ENCODE measurements at places on chromosomes 16 and 17. TPM values are rescaled to one million over a fixed set of nuclear protein-coding genes. Genes with fewer than 3 reads are reported as not detected.

GRCh38 chr17:7034955-7035590, 742 bp upstream of the SLC16A13 start:
- DNase-seq, result no peak

DNA sequence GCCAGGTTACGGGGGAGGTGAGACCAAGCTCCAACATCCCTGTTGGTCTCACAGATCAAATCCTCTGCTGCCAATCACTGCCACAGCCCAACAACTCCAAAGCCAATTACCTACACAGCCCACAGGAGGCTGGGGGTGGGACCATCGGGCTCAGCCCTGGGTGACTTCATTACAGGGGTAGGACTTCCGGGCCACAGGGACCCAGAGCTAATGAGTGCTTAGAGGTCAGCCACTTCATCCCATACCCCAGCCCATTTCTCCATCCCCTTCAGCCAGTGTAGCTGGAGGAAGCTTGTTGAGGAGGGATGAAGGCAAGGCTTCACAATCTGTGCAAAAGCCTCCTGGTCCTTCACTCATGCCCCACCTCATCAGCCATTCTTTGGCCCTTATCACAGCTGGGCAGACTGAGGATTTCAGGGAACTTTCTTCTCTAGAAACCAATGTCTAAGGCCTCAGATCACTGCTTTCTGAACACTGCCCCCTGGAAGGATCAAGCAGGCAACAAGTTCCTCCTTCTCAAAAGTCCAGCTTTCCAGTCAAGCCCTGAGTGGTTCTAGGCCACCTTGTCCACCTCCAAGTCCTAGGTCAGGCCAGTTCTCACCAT, 5.8 kb downstream of the FOXN1 start:
- no peak for DNase-seq

DNA sequence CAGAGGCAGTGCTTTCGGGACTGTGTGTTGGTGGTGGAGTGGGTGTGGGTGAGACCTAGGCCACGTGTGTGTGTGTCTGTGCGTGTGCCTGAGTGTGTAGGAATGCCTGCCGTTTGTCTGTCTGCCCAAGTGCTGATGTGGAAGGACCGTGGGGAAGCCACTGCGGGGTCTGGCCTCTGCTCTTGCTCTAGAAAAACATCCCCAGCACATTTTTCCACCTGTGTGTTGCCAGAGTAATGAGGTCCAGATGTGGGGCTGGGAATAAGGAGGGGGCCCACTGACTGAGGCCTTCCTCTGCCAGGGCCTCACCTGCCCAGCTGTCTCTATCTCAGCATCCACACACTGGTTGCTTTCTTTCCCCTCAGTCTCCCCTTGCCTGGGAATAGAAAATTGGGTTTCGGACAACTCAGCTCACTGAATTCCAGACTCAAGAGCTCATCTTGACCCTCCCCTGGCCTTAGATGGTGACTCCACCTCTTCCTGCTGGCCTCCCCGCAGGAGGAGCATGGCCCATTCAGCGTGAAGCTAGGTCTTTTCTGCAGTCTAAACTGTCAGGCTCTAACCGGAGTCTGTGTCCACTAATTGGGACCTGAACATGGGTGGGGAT, 7.6 kb downstream of the SGCA start:
- DNase-seq, result no peak

GRCh38 chr17:33506889-33507650, 214.0 kb upstream of the ASIC2 start:
- DNase-seq, result peak; percentile 43

DNA sequence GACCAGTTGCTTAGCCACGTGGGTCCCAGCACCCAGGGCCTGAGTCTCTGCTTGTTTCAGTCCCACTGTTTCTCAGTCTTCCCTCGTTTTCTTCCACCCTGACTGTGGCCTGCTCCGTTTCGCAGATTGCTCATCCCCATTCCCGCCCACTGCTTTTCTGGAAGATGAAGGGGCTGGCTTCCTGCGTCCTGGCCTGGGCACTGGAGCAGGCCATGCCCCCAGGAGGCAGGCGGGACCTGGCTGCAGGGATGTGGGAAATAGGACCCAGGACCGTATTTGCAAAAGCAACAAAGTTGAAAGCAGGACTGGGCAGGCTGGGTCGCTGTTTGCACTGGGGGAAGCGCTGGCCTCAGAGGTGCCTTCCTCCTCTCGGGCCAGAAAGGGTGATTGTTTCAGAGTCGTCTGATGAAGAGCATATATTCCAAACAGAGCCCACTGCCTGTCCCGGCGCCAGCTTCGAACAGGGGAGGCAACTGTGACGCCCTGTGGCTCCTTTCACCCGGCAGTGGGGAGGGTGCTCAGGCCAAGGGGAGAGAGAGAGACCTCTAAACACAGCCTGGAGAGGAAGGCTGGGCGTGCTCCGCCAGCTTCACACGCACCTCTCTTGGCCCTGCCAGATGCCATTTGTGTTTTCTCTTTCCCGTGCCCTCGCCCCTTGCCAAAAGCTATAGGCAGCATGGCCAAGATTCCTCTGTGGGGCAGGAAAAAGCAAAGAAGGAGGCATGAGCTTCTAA, 108.6 kb downstream of the CMIP start:
- DNase-seq, result no peak

- no peak for DNase-seq
Measured at GRCh38 chr17:76095943-76096342, 7.6 kb downstream of the EXOC7 start.

DNA sequence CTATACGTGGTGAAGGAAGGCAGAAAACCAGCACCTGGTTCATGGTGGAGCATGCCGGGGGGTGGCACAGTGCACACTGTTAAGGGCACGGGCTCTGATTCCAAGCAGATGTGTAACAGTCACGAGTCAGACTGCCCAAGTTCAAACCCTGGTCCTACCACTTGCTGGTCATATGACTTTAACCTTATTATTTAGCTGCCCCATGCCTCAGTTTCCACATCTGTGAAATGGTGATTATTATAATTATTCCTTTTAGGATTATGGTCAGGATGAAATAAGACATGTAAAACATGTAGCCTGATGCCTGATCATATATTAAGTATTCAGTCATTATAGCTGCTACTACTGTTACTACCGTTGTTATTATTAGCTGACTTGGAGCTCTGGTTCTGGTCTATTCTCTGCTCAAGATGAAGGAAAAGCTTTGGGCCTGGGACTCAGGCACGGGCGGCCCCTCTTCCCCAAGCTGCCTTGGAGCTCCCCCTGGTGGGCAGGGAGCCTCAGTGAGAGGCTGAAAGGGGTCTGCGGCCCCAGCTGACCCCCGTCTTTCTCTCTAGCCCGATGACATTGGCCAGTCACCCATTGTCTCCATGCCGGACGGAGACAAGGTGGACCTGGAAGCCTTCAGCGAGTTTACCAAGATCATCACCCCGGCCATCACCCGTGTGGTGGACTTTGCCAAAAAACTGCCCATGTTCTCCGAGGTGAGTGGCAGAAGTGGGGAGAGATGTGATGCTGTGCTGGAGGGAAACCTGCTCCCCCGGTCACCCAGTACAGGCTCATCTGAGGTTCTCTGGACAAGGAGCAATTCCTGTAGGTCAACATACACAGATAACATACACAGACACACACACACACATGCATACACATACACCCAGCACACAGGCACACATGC, 14.0 kb downstream of the NR1D1 start:
- DNase-seq, result no peak

DNA sequence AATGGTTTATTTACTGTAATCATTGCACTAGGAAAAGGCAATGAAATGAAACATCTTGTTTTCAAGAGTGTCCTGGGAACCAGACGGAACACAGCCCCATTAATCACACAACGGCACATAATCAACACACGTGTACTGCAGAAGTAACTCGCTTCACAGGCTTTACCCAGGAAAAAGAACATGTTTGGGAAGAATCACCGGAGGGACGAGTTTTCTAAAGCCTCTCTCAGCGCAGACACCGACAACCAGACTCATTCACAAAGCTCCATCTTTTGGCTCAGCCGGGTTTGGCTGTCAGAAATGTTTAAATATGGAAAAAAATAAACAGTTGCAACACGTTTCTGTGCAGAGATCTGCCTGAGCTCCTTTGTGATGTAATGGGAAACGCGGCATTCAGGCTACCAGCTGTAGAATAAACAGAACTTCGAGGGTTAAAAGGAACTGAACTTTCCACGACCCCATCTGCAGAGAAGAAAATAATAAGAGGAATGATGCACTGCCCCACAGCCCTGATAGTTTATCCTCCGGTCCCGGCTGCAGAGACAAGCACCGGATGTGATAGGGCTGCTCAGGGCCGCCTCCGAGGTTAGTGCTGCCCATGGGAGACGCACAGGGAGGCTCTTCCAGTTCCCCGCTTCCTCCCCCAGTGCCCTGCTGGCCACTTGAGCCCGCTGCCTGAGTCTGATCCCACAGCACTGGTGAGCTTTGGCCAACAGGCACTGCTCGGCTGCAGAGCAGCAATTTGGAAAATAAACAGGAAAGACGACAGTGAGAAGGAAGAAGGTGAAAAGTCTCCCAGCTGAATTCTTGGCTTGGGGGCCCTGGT, 119.8 kb downstream of the HIC1 start:
- no peak for DNase-seq

- no peak for DNase-seq
Measured at GRCh38 chr17:18163547-18163946, 20.1 kb upstream of the ALKBH5 start.

GRCh38 chr17:30228011-30228410, 7.5 kb downstream of the SLC6A4 start:
- no peak for DNase-seq

DNA sequence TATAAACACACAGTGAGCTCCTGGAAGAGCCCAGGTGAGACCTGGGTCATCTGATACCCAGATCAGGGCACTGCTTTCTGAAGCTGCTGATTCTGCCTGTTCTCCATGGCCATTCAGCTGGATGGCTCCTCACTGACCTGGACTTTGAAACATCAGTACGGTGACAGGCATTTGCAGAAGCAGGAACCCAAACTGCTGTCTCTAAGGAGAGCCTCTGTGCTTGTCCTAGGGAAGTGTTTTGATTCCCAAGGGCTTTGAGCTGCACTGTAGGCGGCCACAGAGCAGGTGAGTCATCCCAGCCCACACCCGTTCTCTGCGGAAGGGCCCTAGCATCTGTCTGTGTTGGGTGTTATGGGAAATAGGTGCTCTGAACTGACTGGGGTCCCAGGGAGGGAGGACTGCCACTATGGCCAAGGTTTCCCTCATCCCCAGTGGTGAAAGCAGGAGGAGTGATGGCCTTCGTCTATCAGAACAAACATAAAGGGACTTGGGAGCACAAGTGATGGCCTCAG, 60.7 kb upstream of the ADCY9 start:
- no peak for DNase-seq

- no peak for DNase-seq
Measured at GRCh38 chr17:68133346-68134045, 98.0 kb downstream of the KPNA2 start.

- DNase-seq, result no peak
Measured at GRCh38 chr17:66331038-66331816, 28.8 kb downstream of the PRKCA start.

DNA sequence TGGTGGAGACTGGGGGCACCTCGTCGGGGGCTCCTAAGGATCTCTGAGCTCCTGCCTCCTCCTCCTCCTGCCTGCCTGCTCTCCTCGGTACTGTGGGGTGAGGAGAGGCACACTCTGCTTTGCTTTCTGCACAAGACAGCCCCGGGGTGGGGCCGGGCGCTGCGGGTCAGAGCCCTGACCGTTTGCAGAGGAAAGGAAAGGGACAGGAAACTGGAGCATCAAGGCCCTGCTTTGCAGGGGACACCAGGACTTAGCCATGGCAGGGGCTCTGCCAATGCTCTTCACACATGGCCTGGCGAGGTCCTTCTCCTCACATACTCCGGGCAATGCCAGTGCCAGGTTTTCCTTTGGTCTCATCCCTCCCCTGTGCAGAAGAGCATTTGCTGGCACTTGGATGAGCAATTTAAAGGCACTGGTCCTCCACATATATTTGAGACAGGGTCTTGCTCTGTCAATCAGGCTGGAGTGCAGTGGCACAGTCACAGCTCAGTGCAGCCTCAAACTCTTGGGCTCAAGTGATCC, 23.8 kb upstream of the DOC2B start:
- DNase-seq, result no peak

GRCh38 chr16:89705006-89705405, 3.5 kb upstream of the SPATA2L start:
- no peak for DNase-seq

Gene OR1F1
- polyA plus RNA-seq, result not detected

Gene FBXL16
- 1.1 TPM for polyA plus RNA-seq

Gene PIK3R5
- polyA plus RNA-seq, result 0.80 TPM

Gene TBX2
- polyA plus RNA-seq, result 97.6 TPM

Gene CEP20
- 46.5 TPM for polyA plus RNA-seq

Gene SOST
- 63.2 TPM for polyA plus RNA-seq

All from right renal pelvis (tissue), 4 donors.